ENCODE measurements at places on chromosomes 7 and 10. TPM values are rescaled to one million over a fixed set of nuclear protein-coding genes. Genes with fewer than 3 reads are reported as not detected.

CROT gene
- total RNA-seq, result 9.2 TPM

PVRIG gene
- total RNA-seq, result 16.1 TPM

AQP1 gene
- not detected for total RNA-seq

MKX gene
- not detected for total RNA-seq

MET gene
- total RNA-seq, result 1.6 TPM

ATP6V0A4 gene
- 0.42 TPM for total RNA-seq

HOXA9 gene
- not detected for total RNA-seq

PDK4 gene
- total RNA-seq, result not detected

MGAM2 gene
- total RNA-seq, result not detected

RFC2 gene
- total RNA-seq, result 62.2 TPM

TSPAN13 gene
- 1.1 TPM for total RNA-seq

COBL gene
- not detected for total RNA-seq

CAMK2B gene
- total RNA-seq, result 1.0 TPM

SFRP5 gene
- total RNA-seq, result not detected

RARRES2 gene
- not detected for total RNA-seq

CTAGE8 gene
- total RNA-seq, result 0.61 TPM

CSTF2T gene
- total RNA-seq, result 25.6 TPM

TUBAL3 gene
- not detected for total RNA-seq

CALY gene
- total RNA-seq, result not detected

STOX1 gene
- total RNA-seq, result 0.21 TPM

SEC31B gene
- total RNA-seq, result 127 TPM

TACC2 gene
- total RNA-seq, result not detected

MRLN gene
- 0.74 TPM for total RNA-seq

PPP1R9A gene
- total RNA-seq, result not detected

DMBT1 gene
- not detected for total RNA-seq

CALHM1 gene
- total RNA-seq, result not detected

ZNF853 gene
- total RNA-seq, result 0.22 TPM

ACHE gene
- total RNA-seq, result not detected

SPDYE11 gene
- not detected for total RNA-seq

FAM237B gene
- total RNA-seq, result not detected

FAM25G gene
- not detected for total RNA-seq

NRG3 gene
- total RNA-seq, result not detected

SPDYE1 gene
- not detected for total RNA-seq

Measured in activated T-helper 17 cell treated with anti-CD3 and anti-CD28 coated beads, Interleukin-2, amount 50 U/mL, for 72 hours (primary cell).